Endothelial cell of umbilical vein (primary cell): ENCODE measurements at places on chromosomes 3 and 15.

DNA sequence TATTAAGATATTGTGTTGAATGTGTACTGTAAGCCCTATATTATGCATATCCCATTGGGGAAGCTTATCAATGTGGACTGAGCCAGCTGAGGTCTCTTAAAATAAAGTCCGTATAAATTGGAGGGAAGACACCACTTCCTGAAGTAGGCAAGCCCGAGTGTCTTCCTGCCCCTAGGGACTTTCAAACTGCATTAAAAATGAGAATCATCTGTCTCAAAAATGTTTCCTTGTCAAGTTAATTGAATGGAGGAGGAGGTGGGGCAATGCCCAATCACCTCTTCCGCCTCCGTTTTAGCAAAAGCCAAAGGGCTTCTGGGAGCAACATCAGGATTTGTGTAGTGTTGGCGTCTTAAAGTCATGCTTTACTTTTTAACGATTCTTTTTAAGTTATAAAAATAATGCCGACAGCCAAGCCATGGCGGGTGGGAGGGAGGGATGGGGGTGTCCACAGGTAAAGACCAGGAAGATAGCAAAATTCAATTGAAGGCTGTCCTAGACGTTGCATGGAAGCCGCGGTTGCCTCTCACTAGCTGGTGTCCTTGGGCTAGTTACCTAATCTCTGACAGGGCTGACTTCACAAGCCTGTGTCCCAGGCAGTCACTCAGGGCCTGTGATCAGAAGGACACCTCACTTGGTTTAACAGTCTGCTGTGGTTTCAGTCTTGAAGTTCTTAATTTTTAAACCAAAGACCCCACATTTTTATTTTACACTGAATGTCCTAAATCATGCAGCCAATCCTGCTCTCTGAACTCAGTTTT lies 524.9 kb upstream of the PROK2 start:
- DNase-seq = no peak

DNA sequence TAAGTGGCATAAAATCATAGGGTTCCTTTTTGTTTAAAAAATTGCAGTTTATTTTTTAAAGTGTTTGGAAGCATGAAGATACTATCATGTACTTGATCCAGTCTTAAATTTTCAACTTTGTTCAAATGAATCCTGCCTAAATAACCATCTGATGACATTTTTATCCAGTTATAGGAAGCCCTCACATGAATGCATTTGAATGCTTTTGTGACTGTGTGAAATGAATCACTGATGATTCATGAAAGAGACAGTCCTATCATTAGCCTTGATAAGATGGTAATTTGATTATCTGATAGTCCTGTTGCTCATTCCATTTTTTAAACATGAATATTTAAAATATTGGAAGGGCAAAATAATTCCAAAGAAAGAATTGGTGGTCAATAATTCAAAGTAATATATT lies 401.9 kb upstream of the ROBO2 start:
- DNase-seq = no peak

DNA sequence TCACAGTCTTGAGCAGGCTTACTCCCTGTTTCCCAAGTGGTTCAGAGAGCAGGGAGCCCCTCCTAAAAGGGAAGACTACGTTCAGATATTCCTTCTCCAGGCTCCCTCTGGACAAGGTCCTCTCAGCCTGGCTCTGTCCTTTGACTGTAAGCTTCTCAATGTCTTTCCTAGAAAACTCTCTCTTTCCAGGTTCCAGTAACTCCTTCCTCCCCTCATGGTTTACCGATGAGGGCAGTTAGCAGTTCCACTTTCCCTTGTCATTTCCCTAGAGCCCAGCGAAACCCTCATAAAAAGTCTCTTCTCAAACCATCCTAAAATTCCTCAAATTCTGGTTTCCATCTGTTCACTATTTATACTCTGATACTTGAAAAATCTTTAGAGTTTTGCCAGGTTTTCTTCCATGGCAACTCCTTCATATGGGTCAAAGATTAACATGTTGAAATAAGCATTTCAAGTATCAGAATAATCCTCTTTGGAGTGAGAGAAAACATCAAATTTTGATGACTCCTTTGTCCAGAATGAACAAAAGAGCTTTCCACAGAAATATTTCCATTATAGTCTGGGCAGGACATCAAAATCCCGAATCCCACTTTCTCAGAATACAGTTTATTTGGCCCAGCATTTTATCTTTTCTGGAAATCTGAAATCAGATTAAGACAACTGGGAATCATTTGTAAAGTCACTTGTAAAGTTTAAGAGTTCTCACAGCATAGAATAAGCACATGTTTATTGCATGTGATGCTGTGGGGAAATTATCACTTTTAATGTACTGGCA lies 599.4 kb downstream of the UNC13C start:
- DNase-seq = no peak

DNA sequence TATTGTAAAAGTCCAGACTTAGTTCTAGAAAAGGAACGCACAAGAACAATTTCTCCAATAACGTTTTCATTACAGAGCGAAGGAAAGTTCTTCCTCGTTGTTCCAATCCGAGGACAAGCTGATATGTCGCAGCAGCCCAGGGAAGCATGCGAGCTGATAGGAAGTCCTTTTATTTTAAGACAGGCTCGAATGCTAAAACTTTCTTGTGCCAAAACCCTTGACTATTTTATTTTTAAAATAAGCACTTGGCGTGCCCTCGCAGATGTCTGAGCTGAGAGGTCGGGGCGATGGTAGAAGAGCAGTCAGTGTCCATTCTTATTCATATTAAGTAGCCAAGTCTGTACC lies 433 bp upstream of the MITF start:
- no peak for DNase-seq
